Activated CD8-positive, alpha-beta memory T cell treated with anti-CD3 and anti-CD28 coated beads for 1 hour (primary cell): ENCODE measurements at places on chromosomes 5 and 9.

DNA sequence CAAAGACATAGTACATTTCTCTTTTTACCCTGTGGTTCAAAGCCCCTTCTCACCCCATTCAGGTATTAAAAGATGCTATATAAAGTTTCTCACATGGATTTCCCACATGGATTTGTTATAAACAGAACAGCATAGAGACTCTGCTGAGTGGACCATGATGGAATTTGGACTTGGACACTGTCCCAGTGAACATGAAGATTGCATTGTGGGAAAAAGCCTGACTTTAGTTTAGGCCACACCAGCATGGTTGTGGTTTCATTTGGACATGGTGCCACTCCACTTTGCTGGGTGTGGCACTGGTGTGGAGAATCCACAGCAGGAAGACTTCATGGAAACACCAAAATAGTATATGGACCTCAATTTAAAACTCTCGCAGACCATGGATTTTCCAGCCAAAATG, 124.6 kb downstream of the ARHGAP26 start:
- DNase-seq: no peak

GRCh38 chr5:140550147-140551079, 3.0 kb downstream of the EIF4EBP3 start:
- DNase-seq: no peak

DNA sequence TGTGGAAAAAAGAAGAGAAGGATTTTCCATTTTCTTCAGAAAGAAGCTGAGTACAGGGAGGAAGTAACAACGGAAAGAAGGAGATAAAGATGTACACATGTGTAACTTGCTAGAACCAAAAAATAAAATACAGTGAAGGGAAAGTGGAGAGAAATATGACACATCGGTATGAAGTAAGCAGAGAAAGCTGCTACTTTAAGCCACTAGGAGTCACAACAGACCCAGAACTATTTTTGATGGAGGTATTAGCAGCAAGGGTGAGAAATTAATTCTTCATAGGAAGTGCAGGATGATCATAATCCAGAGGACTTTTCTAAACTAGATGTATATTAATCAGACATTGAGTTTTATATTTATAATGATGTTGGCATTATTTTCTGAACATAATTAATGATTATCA, 88.5 kb downstream of the FAM174A start:
- DNase-seq: no peak

GRCh38 chr5:94329115-94329514, 289.3 kb downstream of the KIAA0825 start:
- no peak for DNase-seq

GRCh38 chr9:20135119-20135697, 346.4 kb upstream of the SLC24A2 start:
- no peak for DNase-seq

GRCh38 chr9:136013116-136013515, 51.9 kb upstream of the UBAC1 start:
- DNase-seq: no peak
